ENCODE measurements at places on chromosomes 13 and 19. TPM values are rescaled to one million over a fixed set of nuclear protein-coding genes. Genes with fewer than 3 reads are reported as not detected.

GRCh38 chr13:20851844-20852402 lies 50.6 kb downstream of the XPO4 start:
- no peak for DNase-seq

- DNase-seq = no peak
These were observed 51.8 kb downstream of the TSSK6 start for GRCh38 chr19:19463348-19464117.

GRCh38 chr19:51627491-51628138 lies 2.6 kb downstream of the SIGLEC5 start:
- DNase-seq = no peak

DNA sequence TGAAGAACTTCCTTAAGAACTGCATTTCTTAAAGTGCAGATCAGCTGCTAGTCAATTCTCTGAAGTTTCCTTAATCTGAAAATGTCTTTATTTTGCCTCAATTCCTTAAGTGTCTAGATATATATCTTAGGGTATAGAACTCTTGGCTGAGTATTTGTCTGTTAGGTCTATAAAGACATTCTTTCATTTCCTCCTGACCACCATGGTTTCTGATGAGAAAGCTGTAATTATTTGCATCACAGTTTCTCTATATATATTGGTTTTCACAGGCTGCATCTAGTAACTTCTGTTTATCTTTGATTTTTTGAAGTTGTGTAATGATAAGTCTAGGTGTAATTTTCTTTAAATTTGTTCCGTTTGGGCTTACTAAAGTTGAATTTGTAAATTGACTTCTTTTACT lies 15.2 kb downstream of the NDFIP2 start:
- DNase-seq = no peak

DNA sequence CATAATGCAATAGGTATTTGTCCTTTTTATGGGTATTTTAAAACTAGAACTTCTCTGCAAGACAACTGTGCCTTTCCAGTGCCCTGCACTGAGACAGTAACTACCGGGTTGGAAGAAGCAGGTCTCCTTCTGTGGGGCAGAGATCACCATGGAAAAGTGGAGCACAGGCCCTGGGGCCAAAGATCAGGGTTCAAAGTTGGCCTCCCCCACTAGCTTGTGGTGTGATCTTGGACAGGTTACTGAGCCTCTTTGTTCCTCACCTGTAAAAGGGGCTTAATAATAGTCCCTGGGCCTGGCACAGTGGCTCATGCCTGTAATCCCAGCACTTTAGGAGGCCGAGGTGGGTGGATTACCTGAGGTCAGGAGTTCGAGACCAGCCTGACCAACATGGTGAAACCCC lies 68.3 kb downstream of the CEBPG start:
- no peak for DNase-seq

GRCh38 chr19:39401549-39402345 lies 4.9 kb upstream of the ZFP36 start:
- peak; percentile 67 for DNase-seq

ZNF266 gene
- 18.5 TPM for polyA plus RNA-seq

- peak; percentile 73 for DNase-seq
These were observed 572.8 kb downstream of the PCDH9 start for GRCh38 chr13:66657165-66657881.

GRCh38 chr13:26255691-26256277 lies 1.9 kb downstream of the CDK8 start:
- no peak for DNase-seq

ZNF44 gene
- 18.9 TPM for polyA plus RNA-seq

DNA sequence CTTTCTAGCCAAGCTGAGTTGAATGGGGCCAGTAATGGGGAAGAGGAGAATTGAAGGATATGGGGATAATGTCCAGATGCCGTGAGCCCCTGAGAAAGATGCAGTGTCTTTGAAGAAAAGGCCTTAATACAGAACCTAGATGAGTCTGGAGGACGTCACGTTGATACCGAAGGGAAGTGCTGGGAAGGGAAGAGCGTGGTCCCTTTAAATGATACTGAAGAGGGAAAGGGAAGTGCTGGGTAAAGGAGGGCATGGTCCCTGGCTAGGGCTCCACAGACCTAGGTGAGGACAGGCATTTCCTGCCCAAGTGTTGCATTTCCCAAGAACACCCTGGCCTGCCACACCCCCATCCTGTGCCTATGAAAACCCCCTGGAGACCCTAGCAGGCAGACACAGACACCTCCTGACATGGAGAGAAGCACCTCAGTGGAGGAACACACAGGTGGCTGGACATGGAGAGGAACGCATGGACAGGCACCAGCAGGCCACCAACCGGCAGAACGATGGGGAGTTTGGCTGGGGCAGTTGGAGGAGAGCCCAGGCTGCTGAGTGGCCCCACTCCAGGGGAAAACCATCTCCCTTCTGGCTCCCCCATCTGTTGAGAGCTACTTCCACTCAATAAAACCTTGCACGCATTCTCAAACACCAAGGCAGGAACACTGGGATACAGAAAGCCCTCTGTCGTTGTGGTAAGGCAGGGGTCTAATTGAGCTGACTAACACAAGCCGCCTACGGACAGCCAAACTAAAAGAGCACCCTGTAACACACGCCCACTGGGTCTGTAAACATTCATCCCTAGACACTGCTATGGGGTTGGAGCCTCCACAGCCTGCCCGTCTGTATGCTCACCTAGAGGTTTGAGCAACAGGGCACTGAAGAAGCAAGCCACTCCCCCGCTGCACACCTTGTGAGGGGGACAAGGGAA lies 34.9 kb upstream of the POMP start:
- DNase-seq = no peak

- no peak for DNase-seq
These were observed 207.6 kb downstream of the DACH1 start for GRCh38 chr13:71659404-71659803.

GRCh38 chr13:27166313-27166712 lies 5.3 kb downstream of the USP12 start:
- no peak for DNase-seq

- no peak for DNase-seq
These were observed 10.3 kb downstream of the PLD3 start for GRCh38 chr19:40358773-40359172.

ZNF681 gene
- 1.1 TPM for polyA plus RNA-seq

JAK3 gene
- 3.5 TPM for polyA plus RNA-seq

- no peak for DNase-seq
These were observed 131.5 kb upstream of the USP29 start for GRCh38 chr19:56988299-56988698.

DNA sequence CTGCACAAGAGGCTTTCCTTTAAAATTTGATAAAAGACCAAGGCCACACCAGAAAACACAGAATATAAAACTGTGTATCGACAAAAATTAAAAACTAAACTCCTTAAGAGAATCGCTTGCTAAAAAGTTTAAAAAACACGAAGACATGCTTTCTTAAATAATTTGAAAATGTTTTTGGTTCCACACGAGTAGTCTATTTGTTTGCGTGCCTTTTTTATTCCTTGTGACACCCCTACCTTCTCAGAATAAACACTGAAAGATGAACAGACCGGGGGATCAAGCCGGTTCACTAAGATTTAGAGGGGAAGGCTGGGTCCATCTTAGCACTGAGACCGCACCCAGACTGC lies 256.4 kb upstream of the STARD13 start:
- DNase-seq = no peak

ZNF844 gene
- polyA plus RNA-seq = 10.3 TPM

GRCh38 chr13:99066219-99066618 lies 88.4 kb upstream of the DOCK9 start:
- DNase-seq = no peak

DNA sequence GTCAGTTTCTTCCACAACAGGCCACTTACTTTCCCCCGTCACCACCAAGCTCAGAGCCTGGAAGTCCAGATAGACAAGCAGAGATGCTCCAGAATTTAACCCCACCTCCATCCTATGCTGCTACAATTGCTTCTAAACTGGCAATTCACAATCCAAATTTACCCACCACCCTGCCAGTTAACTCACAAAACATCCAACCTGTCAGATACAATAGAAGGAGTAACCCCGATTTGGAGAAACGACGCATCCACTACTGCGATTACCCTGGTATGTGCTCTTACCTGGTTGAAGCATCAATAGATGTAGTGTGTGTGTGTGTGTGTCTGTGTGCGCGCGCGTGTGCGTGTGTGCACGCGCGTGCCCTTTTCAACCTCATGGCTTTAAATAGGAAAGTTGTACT lies 3.7 kb downstream of the KLF5 start:
- DNase-seq = no peak

GRCh38 chr13:46665633-46666482 lies 112.9 kb downstream of the LRCH1 start:
- no peak for DNase-seq

PABPC3 gene
- polyA plus RNA-seq = 66.0 TPM

DNA sequence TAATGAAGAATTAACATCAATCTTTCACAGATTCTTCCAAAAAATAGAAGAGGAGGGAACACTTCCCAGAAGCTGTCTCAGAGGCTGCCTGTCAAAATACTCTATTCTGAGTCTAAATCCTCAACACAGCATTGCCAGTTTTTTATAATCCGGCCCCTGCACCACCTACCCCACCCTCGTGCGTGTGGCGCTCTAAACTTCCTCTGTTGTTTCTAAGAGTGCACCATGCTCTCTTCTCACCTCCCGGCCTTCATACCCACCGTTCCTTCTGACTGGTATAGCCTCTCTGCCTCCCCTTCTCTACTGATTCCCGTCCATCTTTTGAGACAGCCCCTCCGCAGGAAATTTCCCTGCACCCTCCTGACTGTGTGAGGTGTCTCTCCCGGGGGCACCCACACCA lies 136.8 kb downstream of the KATNAL1 start:
- DNase-seq = no peak

DNA sequence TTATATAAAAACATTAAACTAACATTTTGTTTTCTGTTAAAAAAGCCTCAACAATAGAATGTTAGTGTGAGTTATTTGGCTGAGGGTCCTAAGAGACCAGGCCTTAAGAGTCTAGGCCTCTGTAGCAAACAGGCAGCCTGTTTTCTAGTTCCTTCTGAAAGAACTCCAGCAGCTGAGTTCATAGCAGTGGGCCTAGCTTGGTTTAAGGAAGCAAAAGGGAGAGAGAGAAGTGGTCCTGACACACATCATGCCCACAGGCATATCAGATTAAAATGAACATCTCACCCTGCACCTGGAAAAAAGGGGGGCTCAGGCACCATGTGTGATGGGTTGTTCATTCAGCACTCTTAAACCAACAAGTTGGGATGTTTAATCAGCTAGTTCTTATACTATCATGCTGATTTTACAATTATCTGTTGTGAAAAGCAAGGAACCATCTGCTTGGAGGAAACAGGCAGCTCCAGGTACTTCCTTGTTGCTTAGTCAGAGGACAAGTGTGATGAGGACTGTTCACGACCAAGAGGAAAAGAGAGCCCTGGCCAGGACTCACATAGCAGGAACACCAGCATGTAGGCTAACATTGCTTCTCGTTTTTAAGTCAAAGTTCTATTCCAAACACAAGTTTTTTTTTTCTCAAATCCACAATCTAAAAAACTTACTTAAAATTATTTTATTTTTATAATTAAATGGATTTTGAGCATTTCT lies 81.3 kb upstream of the FRY start:
- no peak for DNase-seq

ZNF837 gene
- 1.3 TPM for polyA plus RNA-seq

TTC9B gene
- polyA plus RNA-seq = 0.30 TPM

DNA sequence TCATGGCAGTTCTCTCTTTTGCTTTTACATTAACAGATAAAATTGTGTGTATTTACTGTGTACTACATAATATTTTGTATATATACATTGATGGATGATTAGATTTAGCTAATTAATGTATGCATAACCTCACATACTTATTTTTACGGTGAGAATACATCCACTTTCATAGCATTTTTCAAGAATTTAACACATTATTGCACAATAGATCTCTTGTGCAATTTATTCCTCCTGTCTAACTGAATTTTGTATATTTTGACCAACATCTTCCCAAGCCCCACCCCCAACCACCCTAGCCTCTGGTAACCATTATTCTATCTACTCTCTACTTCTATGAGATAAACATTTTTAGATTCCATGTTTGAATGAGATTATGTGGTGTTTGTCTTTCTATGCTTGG lies 194.7 kb downstream of the RBM26 start:
- no peak for DNase-seq

RXFP2 gene
- 0.67 TPM for polyA plus RNA-seq

DNA sequence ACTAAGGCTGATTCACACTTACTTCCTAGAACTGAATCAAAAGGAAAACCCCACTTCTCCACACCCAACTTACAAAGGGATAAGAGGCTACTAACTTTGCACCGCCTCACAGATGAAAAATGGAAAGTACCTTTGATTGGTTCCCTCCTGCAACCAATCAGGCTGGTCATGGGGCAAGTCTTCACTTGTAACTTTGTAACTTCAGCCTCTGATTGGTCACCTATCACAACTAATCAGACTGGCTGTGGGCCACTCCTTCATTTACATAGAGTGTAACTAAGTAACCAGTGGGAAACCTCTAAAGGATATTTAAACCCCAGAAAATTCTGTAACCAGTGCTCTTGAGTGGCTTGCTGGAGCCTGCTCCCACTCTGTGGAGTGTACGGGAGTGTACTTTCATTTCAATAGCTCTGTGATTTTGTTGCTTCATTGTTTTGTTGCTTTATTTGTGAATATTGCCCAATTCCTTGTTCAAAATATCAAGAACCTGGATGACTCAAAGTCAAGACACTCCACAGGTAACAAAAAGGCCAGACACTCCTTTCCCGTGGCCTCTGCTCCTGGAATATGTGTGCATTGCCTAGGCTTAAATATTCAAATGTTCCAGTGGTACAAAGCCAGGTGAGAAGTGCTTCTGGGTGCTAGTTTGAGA lies 50.5 kb downstream of the RFC3 start:
- DNase-seq = no peak

GRCh38 chr19:10742476-10742875 lies 24.6 kb downstream of the DNM2 start:
- no peak for DNase-seq

PRR22 gene
- polyA plus RNA-seq = 54.9 TPM

DNA sequence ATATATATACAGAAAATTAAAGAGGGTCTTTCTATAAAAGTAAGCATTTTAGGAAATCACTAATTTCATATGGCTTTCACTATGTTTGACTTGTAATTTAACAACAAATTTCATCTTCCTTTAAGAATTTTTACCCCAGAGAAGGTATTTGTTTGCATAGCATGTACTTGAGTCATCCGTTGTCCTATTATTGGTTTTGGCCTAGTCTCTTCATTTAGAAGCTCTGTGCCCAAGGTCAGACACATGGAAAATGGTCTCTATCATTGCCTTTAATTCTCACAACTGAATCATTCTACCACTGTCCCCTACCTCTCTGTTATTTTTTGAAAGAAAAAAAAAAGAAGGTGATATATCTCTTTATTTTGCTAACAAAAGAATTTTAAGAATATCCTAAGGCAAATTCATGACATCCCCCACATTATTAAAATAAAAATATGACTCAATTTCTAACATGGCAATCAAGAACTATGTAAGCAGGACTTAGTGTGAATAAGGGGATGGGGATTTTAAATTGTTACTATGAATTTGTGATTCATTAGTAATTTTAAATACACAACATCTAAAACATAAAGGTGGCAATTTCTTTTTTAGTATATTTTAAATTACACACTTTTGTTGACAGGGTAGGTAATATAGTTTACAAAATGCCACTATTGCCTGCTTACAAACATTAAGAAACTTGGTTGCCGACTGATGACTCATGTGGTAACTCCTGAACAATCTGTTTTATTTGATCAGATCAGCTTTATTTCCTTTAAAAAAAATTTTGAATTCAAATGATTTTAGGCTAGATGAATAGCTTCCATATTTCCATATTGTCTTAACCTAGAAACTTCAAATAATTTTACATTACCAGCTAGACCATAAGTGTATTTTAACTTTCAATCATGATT lies 13.9 kb downstream of the SLITRK5 start:
- DNase-seq = no peak

All from testis (tissue), 5 donors.